ENCODE measurements at places on chromosomes 11 and 22.

- ATAC-seq = no peak
Measured at GRCh38 chr11:11909727-11910126, 68.0 kb downstream of the USP47 start.

GRCh38 chr11:101705972-101706371 is 122.2 kb upstream of the TRPC6 start:
- ATAC-seq = no peak

DNA sequence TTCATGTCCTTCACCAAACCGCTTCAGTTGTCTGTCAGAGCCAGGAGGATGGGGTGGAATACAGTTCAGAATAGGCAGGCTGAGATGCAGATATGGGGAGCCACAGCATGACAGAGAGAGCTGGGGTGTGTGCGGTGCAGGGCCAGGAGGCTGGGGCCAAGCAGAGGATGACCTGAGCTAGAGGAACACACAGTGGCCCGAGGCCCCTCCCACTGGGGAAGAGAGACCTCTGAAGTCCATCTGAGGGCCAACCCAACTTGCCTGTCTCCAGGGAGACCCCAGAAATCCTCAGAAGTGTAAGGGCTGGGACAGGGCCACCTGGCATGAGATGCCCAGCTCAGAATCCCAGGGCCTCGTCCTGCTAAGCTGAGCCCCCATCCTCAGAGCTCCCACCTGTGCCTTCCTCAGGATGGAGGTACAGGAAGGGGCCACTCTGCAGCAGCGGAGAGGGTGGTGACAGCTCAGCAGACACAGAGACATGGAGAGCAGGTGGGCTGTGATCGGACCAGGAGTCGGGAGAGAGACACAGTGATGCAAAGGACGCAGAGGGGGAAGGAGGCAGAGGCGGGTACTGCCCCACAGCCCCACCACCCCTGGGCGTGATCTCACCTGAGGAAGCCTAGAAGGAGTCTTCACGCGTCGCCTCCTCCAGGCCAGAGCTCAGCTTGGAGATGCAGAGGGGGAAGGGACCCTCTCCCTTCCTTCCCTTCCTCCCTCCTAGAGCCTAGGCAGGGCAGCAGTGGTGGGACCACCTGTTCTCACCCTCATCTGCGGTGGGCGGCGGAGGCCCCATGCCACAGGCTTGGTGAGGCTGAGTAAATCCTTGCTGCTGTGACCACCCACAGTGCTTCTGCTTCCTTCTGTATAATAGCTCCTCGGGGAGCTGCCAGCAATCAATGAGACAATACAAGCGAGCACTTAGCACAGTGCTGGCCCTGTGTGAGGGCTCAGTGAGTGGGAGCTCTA is 9.1 kb upstream of the TUB start:
- ATAC-seq = no peak

GRCh38 chr11:71218789-71219499 is 33.4 kb downstream of the SHANK2 start:
- no peak for ATAC-seq

- no peak for ATAC-seq
Measured at GRCh38 chr22:32123657-32124056, 35.4 kb downstream of the C22orf42 start.

All from esophagus mucosa (tissue), 1 donor.